Hippocampal formation (tissue), 2 donors: ENCODE measurements at places on chromosomes 1 and 21.

GRCh38 chr1:117541003-117541402, 64.8 kb upstream of the TENT5C start:
- no peak for DNase-seq

- DNase-seq: peak; percentile 12
Measured at GRCh38 chr1:35851132-35851869, 31.7 kb upstream of the AGO1 start.

DNA sequence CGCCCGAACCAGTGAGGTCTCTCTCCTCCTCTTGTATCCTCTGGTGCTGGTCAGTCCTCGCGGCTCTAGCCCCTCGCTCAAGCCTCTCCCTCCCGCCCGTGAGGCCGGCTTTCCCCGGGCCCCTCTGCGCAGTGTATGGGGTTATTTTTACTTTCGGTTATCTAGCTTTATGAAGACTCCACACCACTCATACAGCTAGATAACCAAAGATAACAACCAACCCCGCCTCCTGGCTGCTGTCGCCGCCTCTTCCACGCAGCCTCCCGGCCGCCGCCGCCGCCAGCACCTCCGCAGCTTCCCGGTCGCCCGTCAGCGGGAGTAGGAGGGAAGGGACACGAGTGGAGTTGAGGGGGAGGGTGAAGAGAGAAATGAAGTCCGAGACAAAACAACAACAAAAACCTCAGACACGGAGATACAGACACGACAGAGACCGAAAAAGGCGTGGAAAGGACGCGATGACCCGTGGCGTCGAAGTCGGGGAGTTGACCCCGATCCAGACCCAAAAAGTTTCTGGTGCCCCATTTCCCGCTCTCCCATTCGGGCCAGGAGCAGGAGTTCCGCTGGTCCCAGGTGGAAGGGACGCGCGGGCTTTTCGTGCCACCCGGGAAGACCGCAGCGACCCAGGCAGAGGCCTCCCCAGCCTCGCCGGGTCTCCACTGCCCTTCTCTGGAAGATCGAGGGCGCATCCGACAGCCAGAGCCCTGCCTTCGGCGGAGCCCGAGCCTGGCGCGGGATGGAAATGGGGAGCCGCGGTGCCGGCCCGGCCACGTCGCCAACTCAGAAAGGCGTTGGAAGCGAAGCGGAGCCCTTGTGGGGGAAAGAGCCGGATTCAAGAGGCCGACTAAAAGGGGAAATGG, 51.4 kb downstream of the RHBG start:
- no peak for DNase-seq

DNA sequence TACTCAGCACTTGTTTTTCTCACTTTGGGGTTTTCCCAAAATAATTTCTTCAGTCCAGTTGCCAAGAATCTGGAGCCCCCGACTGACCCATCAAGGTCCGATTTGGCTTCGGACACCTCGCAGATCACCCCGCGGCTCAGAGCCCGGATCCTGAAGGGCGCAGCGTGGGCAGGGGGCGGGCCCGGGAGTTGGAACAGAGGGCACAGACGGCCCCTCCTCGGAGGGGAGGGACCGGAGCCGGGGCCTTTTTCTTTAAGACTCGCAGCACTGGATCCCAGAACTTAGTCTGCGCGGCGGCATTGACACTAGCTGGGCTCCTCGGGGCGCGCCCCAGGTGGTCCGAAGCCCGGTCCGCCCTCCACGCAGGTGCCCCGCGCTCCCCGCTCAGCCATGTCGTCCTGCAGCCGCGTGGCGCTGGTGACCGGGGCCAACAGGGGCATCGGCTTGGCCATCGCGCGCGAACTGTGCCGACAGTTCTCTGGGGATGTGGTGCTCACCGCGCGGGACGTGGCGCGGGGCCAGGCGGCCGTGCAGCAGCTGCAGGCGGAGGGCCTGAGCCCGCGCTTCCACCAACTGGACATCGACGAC, at the start of gene CBR3:
CBR3 (plus strand) TSS at position 277 of the 588 bp plus-strand sequence; CDS start at position 391, 114 bp downstream.
- DNase-seq: no peak

- DNase-seq: no peak
Measured at GRCh38 chr1:243890576-243890975, 40.5 kb upstream of the AKT3 start.

DNA sequence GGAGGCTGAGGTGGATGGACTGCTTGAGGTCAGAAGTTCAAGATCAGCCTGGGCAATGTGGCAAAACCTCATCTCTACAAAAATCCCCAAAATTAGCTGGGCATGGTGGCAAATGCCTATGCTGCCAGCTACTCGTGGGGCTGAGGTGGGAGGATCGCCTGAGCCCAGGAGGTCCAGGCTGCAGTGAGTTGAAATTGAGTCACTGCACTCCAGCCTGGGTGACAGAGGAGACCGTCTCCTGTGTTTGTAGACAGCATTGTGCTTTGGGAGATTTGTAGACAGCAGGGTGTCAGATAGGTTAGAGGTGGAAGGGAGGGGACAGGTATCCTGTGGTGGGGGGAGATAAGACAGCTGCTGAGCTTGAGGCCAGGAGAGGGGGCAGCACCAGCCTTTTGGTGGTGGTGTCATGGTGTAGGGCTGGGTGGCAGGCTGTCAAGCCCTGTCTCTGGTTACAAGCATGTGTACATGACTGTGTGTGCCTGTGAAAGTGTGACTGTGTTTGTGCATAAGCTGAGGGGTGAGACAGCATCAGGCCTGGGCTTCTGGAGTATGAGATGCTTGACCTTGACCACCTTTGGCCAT, 15.2 kb downstream of the PPFIA4 start:
- no peak for DNase-seq

- DNase-seq: peak; percentile 89
Measured at GRCh38 chr1:56578963-56579875, at the start of gene PLPP3. Gene PLPP3, minus strand, starts transcription at chr1:56579563. Its CDS starts 547 bp downstream, at chr1:56579016.

- no peak for DNase-seq
Measured at GRCh38 chr1:11764115-11764514, 2.1 kb downstream of the C1orf167 start.

DNA sequence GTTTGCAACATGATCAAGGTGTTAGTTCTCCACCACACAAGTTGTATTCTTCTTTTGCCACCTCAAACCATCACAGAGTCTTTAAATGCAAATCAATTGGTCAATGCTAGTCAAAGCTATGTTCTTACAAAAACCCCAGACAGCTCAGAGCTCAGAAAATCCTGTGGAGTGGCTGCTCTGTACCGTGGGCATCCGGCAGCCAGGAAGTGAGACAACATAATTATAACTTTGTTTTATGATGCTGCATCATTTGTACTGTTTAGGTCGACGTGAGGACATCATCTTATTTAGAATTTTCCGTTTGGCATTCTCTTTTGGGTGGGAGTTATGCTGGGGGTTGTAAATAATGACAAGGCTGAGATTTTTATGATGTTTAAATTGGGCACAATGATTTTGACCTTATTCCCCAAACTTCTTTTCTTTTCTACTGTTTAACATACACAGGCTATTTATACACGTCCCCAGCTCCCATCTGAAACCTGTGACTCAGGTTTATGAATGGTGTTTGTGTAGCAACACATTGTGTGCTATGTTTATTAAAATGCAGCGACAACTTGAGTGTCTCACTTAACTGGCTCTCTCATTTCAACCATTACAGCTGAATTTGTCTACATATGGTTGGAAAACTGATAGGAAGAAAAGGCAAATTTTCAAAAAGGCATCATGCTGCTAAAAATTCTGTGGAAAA, 124.0 kb downstream of the CNIH3 start:
- no peak for DNase-seq

- DNase-seq: no peak
Measured at GRCh38 chr1:12617511-12617900, 504 bp downstream of the DHRS3 start.

GRCh38 chr1:88650676-88651418, 33.2 kb upstream of the PKN2 start:
- DNase-seq: no peak

GRCh38 chr1:38031513-38031866, 15.1 kb downstream of the POU3F1 start:
- DNase-seq: no peak

- no peak for DNase-seq
Measured at GRCh38 chr1:39659110-39659509, 12.8 kb downstream of the NT5C1A start.

- no peak for DNase-seq
Measured at GRCh38 chr1:45880930-45881329, 77.5 kb downstream of the MAST2 start.

DNA sequence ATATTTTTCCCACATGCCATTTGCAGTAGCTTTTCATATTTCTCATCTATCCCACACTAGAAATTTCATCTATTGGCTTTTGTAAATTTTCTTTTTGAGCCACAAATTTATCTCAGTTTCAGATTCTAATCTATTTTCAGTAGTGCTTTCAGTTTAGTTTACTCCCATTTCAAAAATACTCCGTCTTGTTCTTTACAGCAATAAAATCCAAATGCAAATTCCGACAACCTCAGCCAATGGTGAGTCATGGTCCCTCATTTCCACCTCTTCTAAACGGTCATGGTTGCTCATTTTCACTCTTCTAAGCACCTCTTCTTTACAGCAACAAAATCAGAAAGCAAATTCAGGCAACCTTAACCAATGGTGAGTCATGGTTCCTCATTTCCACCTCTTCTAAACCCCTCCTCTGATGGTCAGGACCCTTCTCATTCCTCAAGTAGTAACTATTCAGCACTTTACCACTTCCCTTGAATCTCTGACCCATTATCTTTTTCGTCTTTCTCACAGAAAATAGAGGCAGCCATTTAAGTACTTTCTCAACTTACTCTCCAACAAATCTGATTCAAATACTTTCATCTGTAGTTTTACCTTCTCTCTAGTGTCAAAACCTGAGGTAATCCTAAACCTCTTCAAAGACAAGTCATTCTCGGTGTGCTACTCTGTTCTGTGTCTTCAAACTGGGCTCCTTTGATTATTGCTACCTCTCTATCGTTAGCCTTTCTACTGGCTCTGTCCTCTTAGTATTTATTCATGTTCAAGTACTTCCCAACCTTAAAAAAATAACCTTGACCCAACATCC, 34.4 kb downstream of the C21orf91 start:
- no peak for DNase-seq

- DNase-seq: no peak
Measured at GRCh38 chr1:175133673-175134435, 58.7 kb downstream of the KIAA0040 start.

DNA sequence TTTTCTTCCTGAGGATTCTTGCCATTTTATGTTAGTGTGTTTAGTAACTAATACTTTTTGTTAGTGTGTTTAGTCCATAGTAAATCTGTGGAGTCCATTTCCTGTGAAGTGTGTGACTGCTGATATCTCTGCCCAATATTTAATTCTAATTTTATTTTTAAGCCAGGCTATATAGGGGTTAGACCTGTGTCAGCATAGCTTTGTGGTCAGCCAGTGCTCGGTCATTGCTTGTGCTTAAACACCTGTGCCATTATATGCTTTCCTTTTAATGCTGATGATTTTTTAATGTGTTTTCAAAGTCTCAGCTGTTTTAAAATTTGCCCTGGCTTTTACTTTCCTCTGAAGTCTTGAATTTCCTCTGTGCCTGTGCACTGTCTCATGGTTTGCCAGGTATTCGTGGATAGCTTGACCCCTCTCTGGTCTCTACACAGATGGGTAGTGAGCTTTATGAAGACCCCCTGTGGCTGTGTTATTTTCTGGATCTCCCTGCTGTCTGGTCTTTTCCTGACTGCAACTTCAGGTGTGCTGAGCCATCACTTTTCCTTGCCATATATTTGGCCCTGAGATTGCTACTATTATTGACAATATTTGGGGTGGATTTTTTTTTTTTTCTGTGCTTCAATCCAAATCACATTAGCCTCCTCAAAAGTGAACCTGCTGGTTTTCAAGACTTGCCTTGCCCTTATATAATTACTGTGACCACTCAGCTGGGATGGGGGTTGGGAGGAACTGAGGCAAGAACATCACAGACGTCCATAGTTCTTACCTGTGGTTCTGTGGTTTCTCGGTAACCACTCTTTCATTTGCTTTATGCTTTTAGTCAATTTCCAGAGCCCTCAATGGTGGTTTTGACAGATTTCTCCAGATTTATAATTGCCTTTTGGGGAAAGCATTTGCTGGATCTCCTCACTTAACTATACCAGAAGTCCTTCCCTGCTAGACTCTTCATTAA, 59.6 kb downstream of the RPS6KC1 start:
- no peak for DNase-seq

DNA sequence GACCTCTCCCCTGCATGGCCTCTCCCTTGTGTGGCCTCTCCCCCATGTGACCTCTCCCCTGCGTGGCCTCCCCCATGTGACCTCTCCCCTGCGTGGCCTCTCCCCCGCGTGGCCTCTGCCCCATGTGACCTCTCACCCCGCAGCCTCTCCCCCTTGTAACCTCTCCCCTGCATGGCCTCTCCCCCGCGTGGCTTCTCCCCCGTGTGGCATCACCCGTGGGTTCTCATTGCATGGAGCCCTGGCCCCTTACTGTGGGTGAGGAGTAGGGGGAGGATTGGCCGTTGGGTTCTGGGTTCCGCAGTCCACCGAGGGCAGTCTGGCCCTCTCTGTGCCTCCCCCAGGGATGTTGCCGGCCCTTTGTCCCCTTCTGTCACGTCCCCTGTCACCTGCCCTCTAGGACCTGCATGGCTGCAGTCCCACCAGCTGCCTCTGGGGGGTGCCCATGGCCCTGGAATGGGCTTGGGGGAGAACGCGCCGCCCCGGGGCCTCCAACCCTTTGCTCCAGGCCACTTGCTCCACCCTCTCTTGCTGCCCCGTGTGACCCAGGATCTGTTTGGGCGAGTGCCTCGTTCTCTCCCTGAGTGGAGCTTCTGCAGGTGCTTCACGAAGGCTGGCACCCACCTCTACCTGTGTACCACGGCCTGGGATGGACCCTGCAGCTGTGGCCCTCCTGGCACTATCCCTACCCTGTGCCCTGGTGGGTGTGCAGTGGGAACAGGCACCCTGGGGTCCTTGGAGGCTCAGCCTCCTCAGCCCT, 21.3 kb downstream of the RRP1 start:
- peak; percentile 65 for DNase-seq

GRCh38 chr21:38773099-38774061, 32.3 kb upstream of the ETS2 start:
- no peak for DNase-seq

DNA sequence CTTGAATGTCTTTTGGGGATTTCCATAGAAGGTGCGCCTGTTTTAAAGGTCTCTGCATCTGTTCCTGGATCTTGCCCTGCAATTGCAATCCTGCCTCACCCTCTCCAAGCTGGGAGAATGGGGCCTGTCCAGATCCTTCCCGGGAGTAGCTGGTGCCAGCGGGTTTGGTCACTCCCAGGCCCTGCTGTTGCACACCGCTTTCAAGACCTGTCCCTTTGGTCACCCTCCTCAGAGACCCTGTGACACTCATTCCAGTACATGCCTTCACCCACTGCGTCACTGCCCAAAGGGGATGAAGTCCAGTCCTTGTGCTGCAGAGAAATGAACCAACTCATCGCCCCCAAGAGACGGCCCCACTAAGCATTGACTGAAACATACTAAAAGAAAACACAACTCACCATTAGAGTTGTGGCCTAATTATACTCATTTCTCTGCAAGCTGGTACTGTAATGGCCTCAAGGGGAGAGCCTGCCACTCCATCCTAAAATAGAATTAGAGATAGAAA, 1.9 kb upstream of the IRF2BP2 start:
- no peak for DNase-seq

GRCh38 chr1:60547821-60548220, 474.3 kb upstream of the C1orf87 start:
- no peak for DNase-seq

- peak; percentile 44 for DNase-seq
Measured at GRCh38 chr1:225911191-225912130, 12.6 kb downstream of the PYCR2 start.
